Smooth muscle cell of the umbilical artery (primary cell): ENCODE measurements at places on chromosomes 16 and 17. TPM values are rescaled to one million over a fixed set of nuclear protein-coding genes. Genes with fewer than 3 reads are reported as not detected.

CCR7 gene
- not detected in 2 replicates for total RNA-seq

TERB1 gene
- total RNA-seq, result under 0.01 TPM in 1 of 2 replicates, not detected in the other

TMEM88 gene
- total RNA-seq, result 2.1 and 4.3 TPM in 2 replicates

CFAP97D1 gene
- under 0.01 TPM in 1 of 2 replicates, not detected in the other for total RNA-seq

GDPD1 gene
- total RNA-seq, result 3.4 and 7.1 TPM in 2 replicates

RAC3 gene
- 19.0 and 25.3 TPM in 2 replicates for total RNA-seq

NPIPB2 gene
- total RNA-seq, result 3.6 and 6.0 TPM in 2 replicates

G6PC1 gene
- total RNA-seq, result not detected in 2 replicates

SLC25A39 gene
- 63.0 and 87.0 TPM in 2 replicates for total RNA-seq

SULT1A4 gene
- 2.1 TPM in 1 of 2 replicates, not detected in the other for total RNA-seq

IRX5 gene
- 0.60 and 2.7 TPM in 2 replicates for total RNA-seq

OR1A1 gene
- not detected in 2 replicates for total RNA-seq

AIPL1 gene
- not detected in 2 replicates for total RNA-seq

C16orf74 gene
- 11.6 and 12.6 TPM in 2 replicates for total RNA-seq

KRTAP9-4 gene
- total RNA-seq, result not detected in 2 replicates

TEX19 gene
- total RNA-seq, result not detected in 2 replicates

KRT25 gene
- not detected in 2 replicates for total RNA-seq

RHBDF1 gene
- 24.6 and 49.9 TPM in 2 replicates for total RNA-seq

PYY gene
- 0.09 TPM in 1 of 2 replicates, not detected in the other for total RNA-seq

PRPSAP1 gene
- total RNA-seq, result 42.5 and 46.5 TPM in 2 replicates

NTN1 gene
- total RNA-seq, result 0.37 and 0.59 TPM in 2 replicates

KRTAP3-1 gene
- not detected in 2 replicates for total RNA-seq

C16orf92 gene
- not detected in 2 replicates for total RNA-seq

DPEP2NB gene
- total RNA-seq, result not detected in 2 replicates

COPZ2 gene
- 33.1 and 95.3 TPM in 2 replicates for total RNA-seq

CSH1 gene
- not detected in 2 replicates for total RNA-seq

VKORC1 gene
- 163 and 273 TPM in 2 replicates for total RNA-seq

USP43 gene
- under 0.01 TPM in 1 of 2 replicates, not detected in the other for total RNA-seq

CYTH1 gene
- 14.5 and 56.4 TPM in 2 replicates for total RNA-seq

TPSAB1 gene
- total RNA-seq, result not detected in 2 replicates

TMC7 gene
- total RNA-seq, result 0.59 and 0.69 TPM in 2 replicates

TBX6 gene
- under 0.01 TPM in 1 of 2 replicates, not detected in the other for total RNA-seq

TMED6 gene
- 0.30 TPM in 1 of 2 replicates, not detected in the other for total RNA-seq

LRRC75A gene
- total RNA-seq, result 0.83 and 1.2 TPM in 2 replicates

GOT2 gene
- 34.1 and 75.5 TPM in 2 replicates for total RNA-seq

ASPHD1 gene
- 8.0 and 12.5 TPM in 2 replicates for total RNA-seq

XAF1 gene
- 11.9 and 25.8 TPM in 2 replicates for total RNA-seq

AATK gene
- 0.23 and 0.30 TPM in 2 replicates for total RNA-seq

CLEC19A gene
- not detected in 2 replicates for total RNA-seq

CENPT gene
- 19.9 and 29.6 TPM in 2 replicates for total RNA-seq

ADGRG1 gene
- total RNA-seq, result 0.89 and 2.3 TPM in 2 replicates

FOXF1 gene
- 4.8 and 6.4 TPM in 2 replicates for total RNA-seq

KRT24 gene
- total RNA-seq, result not detected in 2 replicates

ZNF267 gene
- total RNA-seq, result 16.2 and 16.3 TPM in 2 replicates

SLC5A11 gene
- not detected in 2 replicates for total RNA-seq

KRT31 gene
- total RNA-seq, result not detected in 2 replicates

KRTAP2-3 gene
- total RNA-seq, result 0.65 TPM in 1 of 2 replicates, not detected in the other

KRTAP4-4 gene
- total RNA-seq, result not detected in 2 replicates

FBXW10 gene
- under 0.01 and 0.05 TPM in 2 replicates for total RNA-seq

ZC3H7A gene
- total RNA-seq, result 46.6 and 68.0 TPM in 2 replicates

TSR3 gene
- total RNA-seq, result 47.3 and 61.8 TPM in 2 replicates

IRX3 gene
- total RNA-seq, result 0.32 and 1.8 TPM in 2 replicates

TP53TG3F gene
- total RNA-seq, result not detected in 2 replicates

P2RX1 gene
- 4.8 and 17.3 TPM in 2 replicates for total RNA-seq

ARL5C gene
- not detected in 2 replicates for total RNA-seq
